ENCODE measurements at places on chromosomes 4 and X.

DNA sequence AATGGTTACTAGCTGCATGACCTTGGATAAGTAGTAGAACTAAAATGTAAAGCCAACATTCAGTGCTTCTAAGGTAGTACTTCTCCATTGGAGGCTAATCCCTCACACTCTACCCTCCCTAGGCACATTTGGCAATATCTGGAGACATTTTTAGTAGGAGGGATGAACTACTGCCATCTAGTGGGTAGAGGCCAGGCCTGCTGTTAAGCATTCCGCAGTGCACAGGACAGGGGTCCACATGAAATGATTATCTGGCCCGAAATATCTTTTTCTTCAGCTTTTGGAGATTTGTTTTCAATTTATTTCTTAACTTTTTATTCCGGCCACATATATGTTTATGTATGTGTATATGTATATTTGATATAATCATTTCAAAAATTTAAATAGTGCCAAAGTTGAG, 36.0 kb upstream of the SPANXC start:
- DNase-seq = no peak

- DNase-seq = no peak
Measured at GRCh38 chr4:147138171-147138570, 192.5 kb upstream of the TTC29 start.

GRCh38 chr4:1377606-1378261, 28.5 kb downstream of the NKX1-1 start:
- no peak for DNase-seq

DNA sequence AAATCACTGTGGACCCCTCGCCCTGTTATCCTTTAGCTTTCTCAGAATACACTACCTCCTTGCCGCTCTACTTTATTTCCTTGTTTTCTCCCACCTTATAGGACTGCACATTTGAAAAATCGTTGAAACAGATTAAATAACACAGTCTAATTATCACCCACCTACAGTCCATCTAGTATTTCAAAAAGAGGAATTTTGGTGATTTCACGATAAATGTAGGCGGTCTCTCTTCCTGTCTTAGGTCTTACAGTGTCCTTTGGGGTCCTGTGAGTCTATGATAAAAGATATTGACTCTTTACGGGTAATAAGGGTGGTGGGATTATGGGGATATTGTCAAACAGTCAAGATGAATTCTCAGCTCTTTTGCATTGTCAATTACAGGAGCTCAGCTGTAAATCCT, 2.4 kb upstream of the TBL1X start:
- no peak for DNase-seq

DNA sequence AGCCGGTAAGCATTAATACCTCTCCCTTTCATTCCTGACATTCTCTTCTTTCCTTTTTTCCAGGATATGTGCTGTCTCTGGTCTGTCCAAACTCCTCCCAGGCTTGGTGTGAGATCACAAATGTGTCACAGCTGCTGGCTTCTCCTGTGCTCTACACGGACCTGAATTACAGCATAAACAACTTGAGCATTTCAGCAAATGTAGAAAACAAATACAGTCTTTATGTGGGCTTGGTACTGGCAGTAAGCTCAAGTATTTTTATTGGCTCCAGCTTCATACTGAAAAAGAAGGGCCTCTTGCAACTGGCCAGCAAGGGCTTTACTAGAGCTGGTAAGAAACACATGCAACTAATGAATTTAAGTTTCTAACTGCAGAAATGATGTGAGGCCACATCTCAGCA, 8.4 kb downstream of the NIPAL1 start:
- DNase-seq = no peak

DNA sequence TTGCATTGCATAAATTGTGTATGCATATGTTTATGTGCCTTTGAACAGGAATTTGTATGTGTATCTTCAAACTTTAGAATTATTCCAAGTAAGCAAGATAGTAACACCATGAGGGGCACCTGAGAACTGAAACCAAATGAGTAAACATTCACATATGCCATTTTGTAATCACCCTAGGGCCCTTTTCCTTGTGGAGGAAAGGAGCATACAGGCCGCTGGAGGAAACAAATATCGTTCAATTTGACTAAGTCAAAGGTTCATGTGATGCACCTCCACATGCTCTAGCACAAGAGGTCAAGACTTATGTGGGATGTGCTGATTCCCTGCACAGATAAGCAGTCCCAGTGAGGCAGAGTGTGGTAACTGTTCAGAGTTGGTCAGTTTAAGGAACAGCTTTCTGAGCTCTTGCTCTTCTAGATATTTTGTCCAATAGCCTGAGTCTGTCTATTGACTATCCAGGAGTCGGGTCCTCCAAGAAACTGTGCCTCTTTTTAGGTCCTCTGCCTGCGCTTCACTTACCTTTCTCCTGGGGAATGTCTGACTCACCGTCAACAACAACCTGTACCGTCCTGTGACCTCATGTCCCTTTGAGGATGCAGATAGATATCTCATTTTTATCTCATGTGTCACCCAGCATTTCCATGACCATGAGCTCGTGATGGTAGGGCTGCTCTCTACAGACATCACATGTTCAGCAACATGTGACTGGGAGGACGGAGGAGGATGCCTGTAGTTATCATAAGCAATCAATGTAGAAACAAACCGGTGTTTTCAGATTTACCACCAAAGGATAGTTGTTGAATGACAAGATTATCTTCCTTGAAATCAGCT, 196.9 kb downstream of the NWD2 start:
- DNase-seq = no peak

- DNase-seq = no peak
Measured at GRCh38 chr4:72313121-72313520, 255.9 kb downstream of the ADAMTS3 start.

DNA sequence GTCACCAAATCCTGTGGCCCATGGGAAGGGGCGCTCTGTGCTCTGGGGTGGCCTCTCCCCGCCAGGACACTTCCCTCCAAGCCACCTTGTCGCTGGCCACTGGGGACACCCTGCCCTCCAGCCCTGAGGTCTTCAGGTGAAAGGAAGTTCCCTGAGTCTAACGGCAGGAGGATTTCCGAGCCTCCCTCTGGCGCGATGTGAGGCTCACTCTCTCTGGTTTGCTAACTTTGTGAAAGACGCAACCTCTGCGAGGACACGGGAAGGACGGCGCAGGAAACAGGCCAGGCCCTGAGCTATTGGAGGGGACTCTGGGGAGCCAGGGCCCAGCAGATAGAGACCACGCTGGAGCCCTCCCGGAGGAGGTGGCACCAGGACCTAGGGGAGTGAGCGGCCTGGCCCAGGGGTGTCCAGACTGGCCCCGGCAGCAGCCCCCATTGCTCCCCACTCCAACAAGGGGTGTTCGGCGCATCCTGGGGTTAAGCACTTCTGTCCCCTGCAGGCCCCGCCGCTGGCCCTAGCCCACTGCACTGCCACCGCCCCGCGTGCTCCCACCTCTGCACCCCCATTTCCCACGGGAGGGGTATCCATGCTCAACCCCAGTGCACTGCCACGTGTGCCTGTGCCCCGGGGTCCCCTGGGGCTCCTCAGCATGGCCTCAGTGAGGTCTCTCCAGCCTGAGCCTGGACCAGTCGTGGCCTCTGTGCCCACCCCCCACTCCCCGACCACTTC, 72.2 kb upstream of the MXD4 start:
- DNase-seq = no peak

Measured in thoracic aorta (tissue), 2 donors.